NCI-H226 (cell line): ENCODE measurements at places on chromosomes 5 and 9.
A peak's percentile ranks its signal among the peaks of the same experiment; 100 is the strongest.

DNA sequence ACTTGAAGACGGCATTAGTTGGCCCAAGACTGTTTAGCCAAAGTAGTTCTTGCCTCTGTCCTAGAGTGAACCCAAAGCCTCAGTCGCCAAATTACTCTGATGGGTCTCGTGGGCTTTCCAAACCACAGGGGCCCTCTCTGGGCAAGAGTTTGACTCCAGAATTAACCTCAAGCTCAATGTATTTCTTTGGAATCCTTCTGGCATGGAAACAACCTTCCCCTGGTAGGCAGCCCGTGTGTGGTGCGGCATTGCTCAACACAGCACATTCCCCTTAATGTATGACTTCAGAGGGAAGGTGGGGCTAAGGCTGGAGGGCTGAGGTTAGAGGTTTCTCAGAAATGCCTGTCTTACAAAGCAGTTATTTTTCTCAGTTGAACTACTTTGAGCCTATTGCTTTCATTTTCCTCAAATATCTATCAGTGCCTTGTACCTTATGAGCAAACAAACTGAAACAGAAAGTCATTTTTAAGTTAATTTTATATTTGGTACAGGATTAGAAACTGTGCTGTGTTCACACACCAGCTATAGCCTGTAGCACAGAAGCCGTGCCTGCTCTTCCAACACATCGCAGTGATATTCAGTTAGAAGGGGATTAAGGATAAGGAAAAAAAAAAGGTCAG, 123.9 kb upstream of the HAPLN1 start:
- DNase-seq, result peak; percentile 90

- peak; percentile 36 for DNase-seq
Observed at GRCh38 chr5:179166886-179167841, 107.0 kb downstream of the ZNF354C start.

DNA sequence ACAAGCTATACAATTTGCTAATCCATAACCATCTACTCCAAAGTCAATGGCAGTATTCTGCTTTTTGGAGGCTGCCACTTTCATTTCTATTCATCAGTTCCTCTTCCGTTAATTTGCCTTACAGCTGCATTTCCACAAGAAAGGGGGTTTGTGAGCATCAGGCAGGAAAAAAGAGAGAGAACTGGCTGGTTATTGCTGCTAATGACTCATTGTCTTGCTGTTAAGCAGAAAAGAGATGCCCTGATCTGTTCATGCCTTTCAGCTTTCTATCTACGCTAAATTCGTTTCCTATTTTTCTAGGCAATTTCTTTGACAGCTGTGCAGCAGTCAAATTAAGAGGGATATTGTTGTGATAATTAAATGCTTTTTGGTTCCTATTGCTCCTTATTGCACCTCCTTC, 65.9 kb upstream of the GNAQ start:
- DNase-seq, result no peak

GRCh38 chr5:124587280-124587679, 159.2 kb downstream of the ZNF608 start:
- DNase-seq, result no peak

GRCh38 chr5:177222269-177222668, 81.2 kb downstream of the RAB24 start:
- DNase-seq, result no peak

- DNase-seq, result peak; percentile 76
Observed at GRCh38 chr9:130857864-130858738, 23.0 kb downstream of the ABL1 start.

DNA sequence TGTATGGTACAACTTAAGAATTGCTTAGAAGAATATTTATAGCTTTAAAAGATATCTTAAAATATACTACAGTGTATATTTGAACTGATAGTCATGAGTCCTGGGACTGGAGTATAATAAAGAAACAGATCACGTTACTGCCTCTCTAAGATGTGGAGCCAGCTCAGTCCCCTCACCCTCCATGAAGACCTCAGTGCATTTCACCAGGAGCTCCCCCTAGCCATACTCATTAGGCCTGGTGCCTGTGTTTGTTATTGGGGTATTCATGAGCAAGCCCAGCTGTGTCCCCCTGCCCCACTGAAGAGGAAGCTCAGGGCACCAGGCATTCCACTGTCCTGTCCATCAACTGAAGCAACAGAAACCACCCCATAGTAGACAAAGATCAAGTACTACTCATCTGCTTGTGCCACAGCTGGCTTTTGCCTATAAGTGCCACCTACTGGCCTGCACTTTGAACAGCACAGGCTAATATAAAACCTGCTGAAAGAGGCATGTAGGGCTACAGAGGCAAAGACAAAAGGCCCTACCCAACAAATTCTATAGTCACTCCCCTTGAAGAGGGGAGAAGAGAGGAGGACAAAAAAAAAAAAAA, 850.2 kb upstream of the NUDT12 start:
- peak; percentile 14 for DNase-seq

GRCh38 chr9:123414936-123415930, 59.2 kb downstream of the CRB2 start:
- DNase-seq, result no peak

DNA sequence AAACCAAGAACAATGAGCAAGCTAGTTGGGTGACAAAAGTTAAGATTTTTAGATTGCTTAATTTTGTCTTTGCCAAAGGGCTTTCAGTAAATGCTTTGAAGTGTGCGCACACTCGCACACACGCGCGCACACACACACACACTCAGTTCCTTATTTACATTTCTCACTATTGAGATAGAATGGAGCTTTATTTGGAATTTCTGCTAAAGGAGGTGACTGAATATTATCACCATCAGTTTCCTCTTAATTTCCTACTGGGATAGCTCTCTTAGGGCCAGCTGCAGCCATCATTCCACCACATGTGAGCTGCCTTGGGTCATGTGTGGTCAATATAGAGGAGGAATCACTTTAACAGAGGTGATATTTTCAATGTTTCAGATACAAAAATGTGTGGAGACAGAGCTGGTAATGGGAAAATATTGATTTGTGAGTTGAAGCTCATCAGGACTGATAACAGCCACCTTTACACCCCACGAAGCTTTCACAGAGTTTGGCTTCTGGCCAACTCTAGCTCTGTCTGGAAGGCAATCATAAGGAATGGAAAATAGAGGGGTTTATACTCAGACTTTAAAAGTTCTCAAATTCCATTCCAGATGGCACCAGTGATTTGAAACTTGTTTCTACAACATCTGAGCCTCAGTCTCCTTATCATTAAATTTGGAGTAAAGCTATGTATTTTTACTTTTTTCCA, 99.9 kb downstream of the MACIR start:
- DNase-seq, result no peak

GRCh38 chr5:135210286-135211055, 176.4 kb upstream of the PITX1 start:
- DNase-seq, result no peak

- DNase-seq, result no peak
Observed at GRCh38 chr5:17129093-17129849, 88.2 kb upstream of the BASP1 start.

GRCh38 chr5:93099902-93100347, 481.1 kb downstream of the NR2F1-AS1 start:
- peak; percentile 52 for DNase-seq

DNA sequence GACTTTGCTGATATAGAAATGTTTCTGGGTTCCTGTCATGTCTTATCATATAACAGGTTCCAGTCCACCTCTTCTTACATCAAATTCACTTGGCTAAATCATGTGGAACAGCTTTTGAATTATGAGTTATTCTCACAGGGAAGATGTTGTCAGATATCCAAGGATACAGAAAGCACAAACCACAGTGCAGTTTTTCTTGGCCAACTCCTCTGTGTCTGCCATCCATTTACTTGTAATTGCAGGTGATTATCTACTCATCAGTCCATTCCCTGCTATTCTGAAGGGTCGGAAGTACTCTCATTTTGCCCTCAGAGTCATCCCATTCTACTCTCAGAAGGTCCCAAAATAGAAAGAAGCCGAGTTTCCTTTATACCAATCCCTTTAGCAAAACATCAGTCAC, 10.0 kb downstream of the MARCHF11 start:
- DNase-seq, result no peak

DNA sequence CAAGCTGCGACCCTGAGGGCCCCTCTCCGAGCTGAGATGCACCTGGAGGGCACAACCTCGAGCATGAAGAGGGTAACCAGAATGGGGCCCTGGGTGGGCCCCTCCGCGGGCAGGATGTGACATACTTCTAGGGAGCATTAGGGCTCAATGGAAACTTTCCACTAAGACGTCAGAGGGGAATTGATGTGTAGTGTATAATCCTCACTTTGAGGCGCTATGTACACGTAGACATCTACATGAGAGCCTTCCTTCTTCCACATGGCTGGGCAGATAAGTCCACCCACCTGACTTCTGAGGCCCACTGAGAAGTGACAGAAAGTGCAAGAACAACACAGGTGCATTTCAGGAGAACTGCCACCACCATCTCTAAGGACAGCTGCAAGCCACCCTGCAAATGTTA, 61.0 kb downstream of the DAP start:
- no peak for DNase-seq

DNA sequence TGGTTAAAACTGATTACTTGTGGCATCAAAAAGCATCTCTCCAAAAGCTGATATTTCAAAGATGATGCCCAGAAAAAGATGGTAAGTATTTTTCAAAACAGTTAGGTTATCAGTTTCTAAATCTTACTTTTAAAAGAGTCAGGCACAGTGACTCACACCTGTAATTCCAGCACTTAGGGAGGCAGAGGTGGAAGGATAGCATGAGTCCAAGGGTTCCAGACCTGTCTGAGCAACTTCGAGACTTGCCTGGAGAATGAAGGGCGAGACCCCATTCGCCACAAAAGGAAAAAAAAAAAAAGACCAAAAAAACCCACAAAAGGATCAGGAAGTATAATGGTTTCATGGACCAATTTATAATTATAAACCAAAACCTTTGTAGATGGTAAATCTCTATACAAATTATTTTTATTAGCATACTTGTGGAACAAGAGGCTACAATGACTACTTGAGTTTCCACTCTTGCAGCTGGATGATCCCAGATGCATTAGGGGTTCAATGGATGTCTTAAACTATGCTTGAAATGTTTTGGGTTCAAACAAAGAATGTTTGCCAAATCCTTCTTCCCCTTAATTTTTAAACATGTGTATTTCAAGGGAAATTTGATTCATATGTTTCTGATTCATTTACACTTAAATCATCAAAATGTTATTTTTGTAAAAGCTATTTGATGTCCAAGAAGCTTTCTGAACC, 96.1 kb downstream of the ADAMTSL1 start:
- DNase-seq, result no peak

DNA sequence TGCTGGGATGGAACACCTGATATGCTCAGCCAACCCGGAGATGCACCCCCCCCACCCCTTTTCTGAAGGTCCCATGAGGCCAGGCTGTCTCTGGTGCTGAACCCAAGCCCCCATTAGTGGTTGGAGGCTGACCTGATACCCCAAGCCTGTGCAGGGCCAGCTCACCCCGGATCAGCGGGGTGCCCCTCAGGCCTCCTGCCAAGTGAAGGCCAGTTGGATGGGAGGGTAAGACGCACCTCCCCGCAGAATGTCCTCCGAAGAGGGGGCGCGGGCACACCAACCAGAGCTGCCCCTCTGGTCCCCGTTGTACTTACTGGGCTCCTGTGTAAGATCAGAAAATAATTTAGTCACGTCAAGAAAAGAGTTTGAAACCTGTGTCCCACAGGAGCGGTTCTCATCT, 76.8 kb upstream of the OTULINL start:
- no peak for DNase-seq

GRCh38 chr9:101536351-101536750, 2.7 kb downstream of the RNF20 start:
- DNase-seq, result no peak

DNA sequence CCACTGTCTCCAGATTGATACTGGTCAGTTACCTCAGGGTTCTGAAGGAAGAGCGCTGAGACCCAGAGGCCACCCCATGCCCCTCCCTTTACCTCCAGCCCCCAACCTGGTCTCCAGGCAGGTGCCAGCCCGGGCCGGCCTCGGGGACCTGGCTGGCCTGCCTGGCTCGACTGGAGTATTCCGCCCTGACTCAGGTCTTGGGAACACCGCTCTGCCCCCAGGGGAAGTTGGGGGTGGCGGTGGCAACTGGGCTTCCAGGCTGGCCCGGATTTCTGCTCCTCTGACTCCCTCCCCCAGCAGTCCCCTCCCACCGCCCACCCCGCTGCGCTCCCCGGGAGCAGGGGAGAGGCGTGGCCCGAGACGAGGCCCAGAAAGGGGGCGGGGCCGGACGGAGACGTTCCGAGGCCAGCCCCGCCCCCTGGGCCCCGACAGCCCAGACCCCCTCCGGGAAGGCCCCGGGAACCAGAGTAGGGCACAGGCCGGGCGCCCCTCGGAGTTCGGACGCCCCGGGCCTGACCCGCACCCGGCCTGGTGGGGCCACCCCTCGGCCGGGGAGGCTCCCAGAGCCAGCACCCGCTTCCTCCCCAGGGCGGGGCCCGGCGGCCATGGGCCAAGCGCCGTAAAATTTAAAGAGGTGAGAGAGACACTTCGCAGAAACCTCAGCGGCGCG, 82.5 kb upstream of the ZBTB43 start:
- DNase-seq, result peak; percentile 82

GRCh38 chr9:91698266-91698665, 251.8 kb downstream of the ROR2 start:
- DNase-seq, result no peak

GRCh38 chr5:165631235-165631634, 2125.8 kb downstream of the MAT2B start:
- DNase-seq, result peak; percentile 56

- DNase-seq, result no peak
Observed at GRCh38 chr5:100119903-100120302, 415.3 kb upstream of the FAM174A start.

DNA sequence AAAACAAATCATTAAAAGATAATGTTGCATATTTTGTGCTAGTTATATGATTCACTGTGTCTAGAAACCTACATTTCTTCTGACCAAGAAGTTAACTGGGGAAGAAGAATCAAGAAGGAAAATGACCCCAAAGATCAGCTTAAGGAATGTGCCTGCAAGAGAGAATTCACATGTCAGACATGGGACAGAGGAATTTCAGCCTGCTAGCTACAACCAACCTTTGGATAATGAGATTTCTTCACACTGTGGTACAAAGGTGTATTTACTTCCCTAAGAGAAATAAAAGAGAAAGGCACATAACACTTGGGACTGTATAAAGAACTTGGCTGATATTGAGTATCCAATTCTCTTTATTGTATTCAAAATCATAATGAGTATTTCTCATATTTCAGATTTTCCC, 39.6 kb upstream of the ELL2 start:
- no peak for DNase-seq

DNA sequence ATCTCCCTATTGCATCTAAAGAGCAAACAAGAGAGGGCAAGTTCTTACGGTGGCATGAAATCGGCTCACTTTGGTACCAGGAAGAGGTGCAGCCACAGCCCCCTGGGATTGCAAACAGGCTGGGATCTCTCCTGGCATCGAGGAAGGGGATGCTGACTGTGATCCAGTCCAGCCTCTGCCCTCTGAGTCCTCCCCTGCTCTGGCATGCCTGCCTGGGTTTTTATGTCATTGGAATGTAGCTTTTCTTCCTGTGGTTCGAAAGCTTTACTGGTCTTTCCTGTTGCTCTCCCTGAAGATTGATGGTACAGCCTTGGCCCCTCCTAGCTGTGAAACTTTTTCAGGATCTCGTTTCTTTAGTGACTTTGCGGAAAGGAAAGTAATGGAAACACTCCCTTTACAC, 6.6 kb downstream of the SLC46A2 start:
- DNase-seq, result peak; percentile 84
